ENCODE measurements at places on chromosomes 12 and 14.

GRCh38 chr12:52252728-52253343, 19.8 kb downstream of the KRT7 start:
- no peak for DNase-seq

DNA sequence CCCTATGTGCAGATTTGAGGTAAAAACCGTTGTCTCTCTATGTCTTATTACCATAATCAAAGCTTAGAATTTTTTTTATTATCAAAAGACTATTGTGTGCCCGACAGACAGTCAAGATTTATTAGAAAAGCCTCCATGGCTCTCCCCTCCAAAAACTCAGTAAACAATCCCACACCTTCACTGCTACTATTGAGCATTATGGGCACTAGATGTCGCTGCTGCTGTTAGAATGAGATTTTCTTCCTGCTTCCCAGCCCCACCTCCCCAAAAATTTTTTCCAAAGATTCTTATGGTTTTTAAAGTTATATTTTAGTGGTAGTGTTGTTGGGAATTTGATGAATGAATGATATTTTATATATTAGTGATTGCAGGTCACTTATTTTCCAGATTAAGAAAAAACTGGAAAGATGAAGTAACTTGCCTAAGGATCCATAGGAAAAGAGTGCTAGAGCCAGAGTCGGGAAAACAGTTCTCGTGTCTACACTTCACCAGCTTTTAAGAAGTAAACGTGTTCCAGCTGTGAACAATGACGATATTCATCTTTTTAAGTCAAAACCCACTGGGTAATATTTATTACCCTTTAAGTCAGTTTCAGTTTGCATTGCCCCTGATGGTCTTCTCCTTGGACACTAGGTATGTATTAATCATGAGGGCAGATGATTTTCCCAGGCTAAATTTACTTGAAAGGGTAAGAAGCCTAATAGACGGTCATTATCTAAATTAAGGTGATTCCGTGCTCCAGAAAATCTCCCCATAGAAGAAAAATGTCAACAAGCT, 12.2 kb upstream of the FOXG1 start:
- peak; percentile 32 for DNase-seq

GRCh38 chr14:100401031-100401692, 78.0 kb downstream of the SLC25A47 start:
- no peak for DNase-seq

- peak; percentile 16 for DNase-seq
Observed at GRCh38 chr12:29309320-29309902, 71.6 kb downstream of the ERGIC2 start.

- DNase-seq, result no peak
Observed at GRCh38 chr12:14482886-14483285, 84.8 kb downstream of the PLBD1 start.

GRCh38 chr12:28824849-28825248, 324.2 kb upstream of the FAR2 start:
- no peak for DNase-seq

GRCh38 chr14:33655421-33655820, 295.5 kb downstream of the EGLN3 start:
- DNase-seq, result no peak

- no peak for DNase-seq
Observed at GRCh38 chr12:57517187-57517586, 3.1 kb downstream of the DDIT3 start.

GRCh38 chr12:2851931-2852330, 4.9 kb downstream of the TEX52 start:
- DNase-seq, result no peak

DNA sequence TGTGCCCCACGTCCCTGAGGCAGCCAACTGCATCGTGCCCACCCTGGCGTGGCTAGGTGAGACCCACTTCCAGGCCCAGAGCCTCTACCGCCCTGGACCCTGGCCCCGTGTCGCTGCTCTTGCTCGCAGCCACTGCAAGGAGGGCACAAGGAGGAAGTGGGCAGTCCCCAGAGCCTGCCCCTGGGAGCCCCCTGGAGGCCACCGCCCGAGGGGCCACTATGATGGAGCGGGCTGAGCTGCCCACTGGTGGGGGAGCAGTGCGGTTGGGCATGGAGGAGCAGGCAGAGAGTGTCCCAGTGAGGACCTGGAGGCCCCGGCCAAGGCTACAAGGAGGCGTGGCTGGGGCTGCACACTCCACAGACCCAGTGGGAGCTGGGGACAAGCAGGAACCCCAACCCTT, 323.6 kb downstream of the PCNX1 start:
- DNase-seq, result no peak

- no peak for DNase-seq
Observed at GRCh38 chr12:40559865-40560264, 132.4 kb upstream of the CNTN1 start.

- peak; percentile 15 for DNase-seq
Observed at GRCh38 chr14:33061667-33062325, 123.1 kb downstream of the NPAS3 start.

DNA sequence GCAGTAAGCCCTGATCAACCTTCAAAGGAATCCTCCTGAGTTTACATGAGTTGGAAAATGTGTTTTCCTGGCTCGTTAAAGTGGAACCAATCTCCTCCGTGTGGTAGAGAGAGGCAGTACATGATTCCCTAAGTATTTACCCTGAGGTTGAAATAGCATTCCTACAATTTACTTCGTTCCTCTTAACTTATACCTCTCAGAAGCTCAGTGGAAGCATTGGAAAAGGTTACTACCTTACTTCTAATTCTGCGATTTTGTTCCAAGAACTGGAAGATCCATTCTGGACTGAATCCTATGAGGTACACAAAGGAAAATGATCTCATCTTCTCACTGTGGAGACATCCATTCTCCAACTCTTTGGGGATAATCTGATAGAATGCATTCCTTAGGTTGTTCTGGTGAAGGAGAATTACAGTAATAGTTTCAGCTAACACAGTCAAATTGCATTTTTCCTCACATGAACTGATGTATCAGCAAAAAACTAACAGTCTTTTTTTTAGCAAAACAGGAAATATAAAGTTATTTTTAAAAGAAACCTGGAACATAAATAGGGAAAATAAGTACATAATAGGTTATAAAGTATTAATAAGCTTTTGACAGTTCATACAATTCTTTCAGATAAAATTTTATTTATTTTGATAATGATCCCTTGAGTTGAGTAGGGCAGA, 475.6 kb downstream of the PDZRN4 start:
- peak; percentile 12 for DNase-seq

DNA sequence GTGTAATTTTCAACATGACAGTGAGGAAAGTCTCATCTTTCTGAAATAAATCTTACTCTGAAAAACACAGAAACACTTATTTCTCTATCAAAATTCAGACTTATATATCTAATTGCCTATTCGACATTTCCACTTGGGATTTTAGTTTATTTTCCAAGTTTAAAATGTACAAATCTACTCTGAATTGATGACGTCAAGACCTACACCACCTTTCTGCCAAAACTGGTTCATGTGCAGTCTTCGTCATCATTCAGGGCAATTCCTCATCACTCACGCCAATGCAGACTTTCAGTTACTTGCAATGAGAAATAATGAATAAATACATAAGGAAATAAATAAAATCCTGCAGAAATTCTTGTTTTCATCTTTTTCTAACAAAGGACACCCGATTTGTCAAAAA, 843.8 kb downstream of the C12orf50 start:
- no peak for DNase-seq

- DNase-seq, result no peak
Observed at GRCh38 chr12:112188130-112188830, 62.9 kb downstream of the TRAFD1 start.

DNA sequence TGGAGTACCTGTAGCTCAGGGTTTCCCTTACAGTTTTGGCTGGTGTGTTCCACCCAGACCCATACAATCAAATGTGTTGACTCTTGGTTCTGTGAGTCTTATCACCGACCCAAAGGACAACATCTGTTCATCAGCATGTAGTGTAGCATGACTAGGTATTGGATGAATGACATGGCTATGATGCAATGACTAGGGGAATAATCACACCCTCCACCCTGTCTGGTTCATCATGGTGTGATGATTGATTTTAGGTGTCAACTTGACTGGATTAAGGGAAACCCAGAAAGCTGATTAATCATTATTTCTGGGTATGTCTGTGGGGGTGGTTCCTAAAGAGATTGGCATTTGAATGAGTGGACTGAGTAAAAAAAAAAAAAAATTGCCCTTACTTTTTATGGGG, 311.3 kb downstream of the DPF3 start:
- DNase-seq, result no peak

GRCh38 chr14:41805633-41806032, 199.0 kb downstream of the LRFN5 start:
- no peak for DNase-seq

DNA sequence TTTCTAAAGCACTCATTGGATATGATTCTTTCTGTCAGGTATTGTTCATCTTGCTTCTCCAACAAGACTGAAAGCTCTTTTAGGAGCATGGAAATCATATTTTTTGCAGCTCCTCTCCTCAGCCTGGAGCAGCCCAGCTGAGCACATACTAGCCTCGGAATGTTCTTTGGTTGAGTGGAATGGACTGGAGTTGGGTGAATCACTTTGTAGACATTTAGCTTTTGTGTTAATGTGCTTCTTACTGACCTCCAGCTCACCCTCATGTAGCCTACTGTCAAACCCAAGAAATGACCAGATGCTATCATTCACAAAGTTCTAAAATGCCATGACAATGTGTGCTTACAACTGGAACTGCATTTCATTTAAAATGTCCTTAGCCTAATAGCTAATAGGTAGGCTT, 161.1 kb downstream of the NUAK1 start:
- DNase-seq, result no peak

DNA sequence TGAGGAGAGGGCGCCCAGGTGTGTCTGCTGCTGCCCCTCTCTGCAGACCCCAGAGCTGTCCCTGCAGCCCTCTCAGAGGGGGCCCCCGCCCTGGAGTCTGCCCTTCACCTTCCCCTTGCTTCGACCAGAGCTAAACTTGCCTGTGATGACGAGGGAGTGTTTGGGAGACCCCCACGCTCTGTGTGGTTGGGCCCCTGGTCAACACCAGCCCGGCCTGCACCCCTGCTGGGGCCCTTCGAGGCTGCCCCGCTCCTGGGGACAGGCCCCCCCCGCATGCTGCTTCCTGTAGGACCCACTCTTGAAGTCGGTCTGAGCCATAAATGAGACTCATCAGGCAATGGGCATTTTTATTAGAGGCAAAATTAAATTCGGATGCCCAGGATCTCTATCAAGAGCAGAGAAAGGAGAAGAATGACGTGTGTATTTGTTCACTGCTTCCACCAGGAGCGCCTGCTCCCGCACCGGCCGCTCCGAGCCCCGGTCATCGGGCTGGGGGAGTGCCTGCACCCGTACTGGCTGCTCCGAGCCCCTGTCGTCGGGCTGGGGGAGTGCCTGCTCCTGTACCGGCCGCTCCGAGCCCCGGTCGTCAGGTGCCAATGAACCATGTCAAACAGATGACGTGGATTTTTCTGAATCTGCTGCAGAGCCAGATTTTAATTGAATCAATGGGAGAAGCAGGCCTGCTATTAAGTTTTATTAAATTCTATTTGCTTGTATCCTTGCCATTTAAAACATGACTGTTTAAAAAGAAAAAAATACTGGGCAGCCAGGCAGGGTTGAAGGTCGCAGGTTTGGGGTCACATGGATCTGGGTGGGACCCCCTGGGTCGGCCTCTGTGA, 47.7 kb downstream of the NOC4L start:
- no peak for DNase-seq

GRCh38 chr14:67949771-67950170, 130.2 kb downstream of the RAD51B start:
- no peak for DNase-seq

GRCh38 chr14:95026851-95027463, 130.4 kb downstream of the DICER1 start:
- no peak for DNase-seq

DNA sequence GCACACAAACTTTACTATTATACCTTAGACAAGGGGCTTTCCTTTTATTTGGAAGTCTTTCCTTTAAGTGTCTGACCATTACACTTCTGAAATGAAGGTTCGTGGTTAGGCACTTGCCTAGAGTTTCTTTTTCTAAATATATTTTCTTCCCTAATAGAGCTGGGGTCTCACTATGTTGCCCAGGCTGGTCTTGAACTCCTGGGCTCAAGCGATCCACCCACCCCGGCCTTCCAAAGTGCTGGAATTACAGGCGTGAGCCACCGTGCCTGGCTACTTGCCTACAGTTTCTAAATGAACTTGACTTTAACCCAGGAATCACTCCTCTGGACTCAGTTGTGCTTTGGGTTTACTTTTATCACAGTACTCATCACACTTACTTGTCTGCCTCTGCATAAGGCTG, 57.6 kb downstream of the PEBP1 start:
- no peak for DNase-seq

DNA sequence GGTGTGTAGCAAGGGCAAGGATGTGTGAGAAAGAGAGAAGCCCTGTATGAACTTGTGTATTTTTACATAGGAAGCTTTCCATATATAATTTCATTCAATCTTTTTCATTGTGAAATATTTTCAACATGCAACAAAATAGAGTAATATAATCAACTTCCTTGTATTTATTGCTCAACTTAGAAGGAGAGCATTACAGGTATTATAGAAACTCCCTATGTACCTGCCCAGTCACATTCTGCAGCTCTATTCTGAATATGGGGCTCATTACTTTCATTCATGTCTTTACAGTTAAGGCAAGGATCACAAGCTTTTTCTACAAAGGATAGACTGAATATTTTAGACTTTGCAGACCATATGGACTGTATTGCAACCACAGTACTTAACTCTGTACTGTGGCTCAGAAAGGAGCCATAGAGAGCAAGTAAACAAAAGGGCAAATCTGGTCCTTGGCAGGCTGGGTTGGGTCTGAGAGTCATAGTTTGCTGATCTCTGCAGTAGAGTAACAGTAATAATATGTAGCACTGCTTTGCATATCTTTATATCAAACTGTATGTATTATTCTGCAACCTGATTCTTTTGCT, 11.3 kb downstream of the NR1H4 start:
- DNase-seq, result no peak

DNA sequence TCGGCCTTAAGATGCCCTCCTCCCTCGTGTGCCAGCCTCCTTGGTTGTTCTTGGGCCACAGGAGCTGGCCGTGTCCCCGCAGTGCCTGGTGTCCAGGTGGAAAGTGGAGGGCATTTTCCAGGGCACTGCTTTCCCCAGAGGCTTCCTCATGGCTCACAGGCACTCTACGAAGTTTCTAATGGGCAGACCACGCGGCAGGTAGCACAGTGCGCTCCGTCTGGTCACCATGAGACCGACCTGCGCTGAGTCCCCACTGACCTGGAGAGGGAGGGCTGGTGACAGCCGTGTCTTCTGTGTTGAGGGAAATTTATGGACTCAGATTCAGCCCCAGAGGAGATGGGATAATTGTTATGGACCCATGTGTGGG, 186.3 kb downstream of the ADGRD1 start:
- DNase-seq, result no peak

DNA sequence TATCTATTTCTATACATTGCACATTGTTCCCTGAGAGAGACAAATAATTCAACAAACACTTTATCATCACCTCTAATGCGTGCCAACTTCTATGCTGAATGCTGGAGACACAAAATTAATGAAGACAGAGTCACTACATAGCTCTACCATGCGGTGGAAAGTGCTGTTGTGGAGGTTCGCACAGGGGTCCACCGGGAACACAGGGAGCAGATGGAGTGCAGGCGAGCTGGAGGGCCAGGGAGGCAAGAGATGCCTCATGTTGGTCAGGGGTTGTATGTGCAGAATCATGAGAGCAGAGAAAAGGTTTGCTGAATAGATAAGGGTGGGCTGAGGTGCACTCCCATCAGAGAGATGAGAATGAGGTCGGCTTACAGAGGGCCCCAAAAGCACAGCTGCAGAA, 25.2 kb downstream of the FAM234B start:
- DNase-seq, result no peak

GRCh38 chr14:29348504-29348903, 579.1 kb downstream of the PRKD1 start:
- DNase-seq, result no peak

GRCh38 chr14:103463851-103464250, 58.8 kb downstream of the CKB start:
- no peak for DNase-seq

- no peak for DNase-seq
Observed at GRCh38 chr12:50102131-50102531, 1.7 kb upstream of the GPD1 start.

All from OCI-LY7 (cell line).